ENCODE measurements at places on chromosomes 5 and 9.

DNA sequence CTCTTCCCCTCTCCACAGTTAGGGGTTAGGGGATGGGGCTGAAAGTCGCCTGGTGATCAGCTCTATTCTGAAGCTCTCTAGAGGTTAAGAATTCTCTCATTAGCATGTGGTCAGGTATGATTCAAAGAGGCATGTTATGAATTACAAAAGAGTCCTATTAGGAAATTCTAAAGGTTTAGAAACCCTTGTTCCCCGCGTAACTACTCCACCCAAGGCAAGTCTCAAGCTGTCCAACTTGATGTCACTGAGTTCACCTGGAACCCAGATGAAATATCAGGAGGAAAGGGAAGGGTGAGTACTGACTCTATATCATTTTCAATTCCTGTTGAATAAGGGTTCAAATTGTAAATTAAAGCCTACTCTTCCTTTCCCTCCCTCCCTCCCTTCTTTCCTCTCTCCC is 18.1 kb upstream of the RNF145 start:
- DNase-seq: no peak

GRCh38 chr5:139283252-139284166 is 10.0 kb upstream of the MATR3 start:
- DNase-seq: no peak

- DNase-seq: no peak
Observed at GRCh38 chr5:33701251-33701650, 190.5 kb downstream of the ADAMTS12 start.

DNA sequence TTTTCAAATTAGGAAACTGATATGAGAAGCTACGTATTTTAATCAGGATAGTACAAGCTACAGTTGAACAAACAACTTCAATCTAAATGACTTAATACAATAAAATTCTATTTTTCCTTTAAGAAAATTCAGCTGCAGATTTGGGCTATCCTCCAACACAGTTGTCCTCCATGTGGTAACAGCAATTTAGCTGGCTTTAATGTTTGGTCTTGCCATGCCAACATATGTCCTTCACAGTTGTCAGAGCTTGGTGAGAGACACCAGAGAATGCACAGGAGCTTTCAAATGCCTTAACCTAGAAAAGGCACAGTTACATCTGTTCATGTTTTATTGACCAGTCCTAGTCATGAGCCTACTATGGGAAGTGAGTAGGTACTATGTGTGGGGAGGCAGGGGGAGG is 10.8 kb downstream of the FAM174A start:
- no peak for DNase-seq

- no peak for DNase-seq
Observed at GRCh38 chr9:77224746-77225312, 47.5 kb downstream of the VPS13A start.

DNA sequence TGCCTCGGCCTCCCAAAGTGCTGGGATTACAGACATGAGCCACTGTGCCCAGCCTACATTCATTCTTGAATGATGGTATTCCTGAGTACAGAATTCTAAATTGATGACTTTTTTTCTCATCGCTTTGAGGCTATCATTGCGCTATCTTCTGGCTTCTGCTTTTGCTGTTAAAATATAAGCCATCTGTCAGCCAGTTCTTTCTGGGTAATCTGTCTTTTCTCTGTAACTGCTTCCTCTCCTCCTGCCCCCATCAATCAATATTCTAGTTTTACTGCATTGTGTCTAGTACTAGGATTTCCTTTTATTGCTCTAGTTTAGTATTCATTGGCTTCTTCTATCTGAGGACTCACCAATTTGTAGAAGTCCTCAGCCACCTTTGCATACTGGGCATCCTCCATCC is 89.0 kb downstream of the PLPP1 start:
- DNase-seq: no peak

- DNase-seq: no peak
Observed at GRCh38 chr9:91809581-91810285, 140.3 kb downstream of the ROR2 start.

DNA sequence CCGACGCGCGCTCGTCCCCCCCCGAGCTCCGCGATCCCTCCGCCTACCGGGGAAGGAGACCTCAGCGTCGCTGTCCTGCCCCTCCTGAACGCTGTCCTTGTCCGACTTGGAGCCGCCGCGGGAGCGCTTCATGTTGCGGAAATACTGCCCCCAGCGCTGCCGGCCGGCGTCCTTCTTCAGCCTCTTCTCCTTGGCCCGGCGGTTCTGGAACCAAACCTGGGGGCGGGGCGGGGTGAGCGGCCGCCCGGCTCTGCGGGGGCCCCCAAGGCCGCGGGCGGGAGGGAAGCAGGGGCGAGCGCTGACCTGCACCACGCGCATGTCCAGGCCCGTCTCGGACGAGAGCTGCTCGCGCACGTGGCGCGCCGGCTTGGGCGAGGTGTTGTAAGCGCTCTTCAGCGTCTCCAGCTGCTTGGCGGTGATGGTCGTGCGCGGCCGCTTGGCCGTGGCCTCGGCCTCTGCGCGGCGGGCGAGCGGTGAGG is 6.3 kb downstream of the LHX3 start:
- no peak for DNase-seq

GRCh38 chr9:114551750-114552685 is 35.6 kb upstream of the ATP6V1G1 start:
- DNase-seq: no peak

DNA sequence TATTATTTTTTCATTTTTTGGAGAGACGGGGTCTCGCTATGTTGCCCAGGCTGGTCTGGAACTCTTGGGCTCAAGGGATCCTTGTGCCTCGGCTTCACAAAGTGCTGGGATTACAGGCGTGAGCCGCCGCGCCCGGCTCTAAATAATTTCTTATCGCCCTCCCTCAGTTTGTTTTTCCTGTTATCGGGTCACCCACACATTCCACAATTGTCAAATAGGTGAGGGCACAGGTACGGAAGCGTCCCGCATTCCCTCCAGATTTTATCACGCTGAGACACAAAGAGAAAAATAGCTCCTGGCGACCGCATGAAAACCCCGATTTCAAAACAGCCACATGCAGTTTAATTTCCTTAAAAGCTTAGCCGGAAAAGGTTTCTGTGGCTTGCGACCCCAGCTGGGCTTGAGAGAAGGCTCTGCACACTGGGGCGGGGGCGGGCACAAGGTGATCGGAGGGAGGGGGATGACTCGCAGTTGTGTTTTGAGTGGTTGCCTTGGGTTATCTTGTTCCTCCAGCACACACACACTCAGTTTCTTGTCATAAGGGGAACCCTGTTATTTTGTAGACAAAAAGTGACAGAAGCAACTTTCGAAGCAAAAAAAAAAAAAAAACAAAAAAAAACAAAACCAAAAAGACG is 717 bp upstream of the IQGAP2 start:
- no peak for DNase-seq

DNA sequence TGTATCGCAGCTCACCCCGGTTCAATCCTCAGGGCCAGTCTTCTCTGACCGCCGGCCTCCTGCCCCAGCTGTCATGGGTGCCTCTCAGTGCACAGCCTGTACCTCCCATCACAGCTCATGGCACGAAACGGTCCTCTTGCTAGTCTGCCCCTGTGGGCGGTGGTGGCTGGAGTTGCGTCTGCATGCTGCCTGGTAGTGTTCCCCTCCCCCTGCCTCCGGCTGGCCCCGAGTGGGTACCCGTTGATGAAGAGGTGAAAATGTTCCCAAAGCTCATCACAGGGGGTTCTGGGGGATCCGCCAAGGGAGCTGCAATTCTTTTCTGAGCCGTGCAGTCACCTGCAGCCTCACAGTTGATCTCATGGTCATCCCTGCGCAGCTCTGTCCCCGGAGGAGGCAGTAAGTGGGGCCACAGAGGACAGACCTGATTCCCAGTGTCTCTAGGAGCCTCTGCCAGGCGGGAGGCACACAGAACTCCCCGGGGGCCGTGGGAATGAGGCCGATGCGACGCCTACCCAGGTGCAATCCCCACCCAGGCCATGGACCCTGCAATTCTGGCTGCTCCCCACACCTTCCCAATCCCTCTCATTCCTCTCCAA is 34.7 kb upstream of the FIBCD1 start:
- no peak for DNase-seq

- no peak for DNase-seq
Observed at GRCh38 chr9:110546411-110546871, 33.1 kb downstream of the SVEP1 start.

DNA sequence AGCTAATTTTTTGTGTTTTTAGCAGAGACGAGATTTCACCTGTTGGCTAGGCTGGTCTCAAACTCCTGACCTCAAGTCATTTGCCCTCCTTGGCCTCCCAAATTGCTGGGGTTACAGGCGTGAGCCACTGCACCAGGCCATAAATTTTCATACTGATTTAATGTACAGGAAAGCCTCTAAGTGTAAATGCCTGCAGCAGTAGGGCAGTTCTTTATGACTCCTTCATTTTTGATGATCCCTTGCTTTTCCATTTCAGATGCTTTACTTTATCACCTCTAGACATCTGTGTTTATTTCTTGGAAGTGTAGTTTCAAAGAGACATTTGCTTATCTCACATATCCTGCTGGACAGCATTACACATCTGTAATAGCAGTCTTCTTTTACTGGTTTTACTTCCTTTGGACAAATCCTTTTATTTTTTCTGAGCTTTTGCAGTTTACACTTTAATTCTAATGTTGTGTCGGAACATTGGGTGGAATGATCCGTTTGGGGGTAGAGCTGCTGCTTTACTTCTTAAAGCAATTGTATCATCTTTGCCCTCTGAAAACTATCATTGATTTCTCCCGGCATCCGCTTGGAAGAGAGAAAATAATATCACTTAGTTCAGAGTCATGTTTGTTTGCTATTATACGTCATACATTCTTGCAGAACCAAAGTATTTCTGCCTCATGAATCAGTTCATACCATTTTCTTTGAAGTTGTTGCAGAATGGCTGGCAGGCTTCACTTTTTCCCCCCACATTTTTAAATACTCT is 36.0 kb downstream of the SCGB3A1 start:
- no peak for DNase-seq

- no peak for DNase-seq
Observed at GRCh38 chr5:40483316-40483715, 196.4 kb upstream of the PTGER4 start.

DNA sequence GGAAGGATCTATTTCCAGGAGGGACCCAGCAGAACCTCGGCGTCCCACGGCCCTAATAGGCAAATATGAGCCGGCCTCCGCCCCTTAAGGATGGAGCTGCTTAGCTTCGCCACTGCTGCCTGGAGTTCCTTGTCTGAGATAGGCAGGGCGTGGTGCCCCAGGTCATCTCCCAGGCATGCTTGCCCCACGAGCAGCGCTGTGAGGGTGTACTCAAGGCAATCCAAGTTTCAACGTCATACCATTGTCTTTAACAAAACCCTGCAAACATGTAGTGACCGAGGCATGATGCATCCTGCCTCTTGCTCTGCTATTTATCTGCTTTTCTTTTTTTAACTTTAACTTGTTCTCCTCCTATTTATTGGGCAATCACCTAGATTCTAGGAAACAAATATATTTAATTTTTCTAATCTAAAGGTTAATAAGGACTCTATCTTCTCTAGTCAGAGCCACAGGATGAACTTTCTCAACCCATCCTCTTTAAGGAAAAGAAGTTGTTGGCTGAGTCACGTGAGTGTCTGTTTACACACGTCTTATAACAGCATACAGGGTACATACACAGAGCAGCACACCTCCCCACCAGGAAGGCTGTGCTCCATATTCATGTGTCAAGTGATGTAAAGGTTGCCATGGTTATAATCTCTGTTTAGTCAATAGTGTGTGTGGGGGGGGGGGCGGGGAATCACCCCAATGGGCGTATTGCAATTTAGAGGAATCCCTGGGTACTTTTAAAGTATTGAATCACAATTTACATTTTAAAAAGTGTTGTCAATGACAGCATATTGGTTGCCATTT is 27.3 kb upstream of the ZSWIM6 start:
- no peak for DNase-seq

- DNase-seq: no peak
Observed at GRCh38 chr5:15170173-15170572, 298.6 kb upstream of the ANKH start.

DNA sequence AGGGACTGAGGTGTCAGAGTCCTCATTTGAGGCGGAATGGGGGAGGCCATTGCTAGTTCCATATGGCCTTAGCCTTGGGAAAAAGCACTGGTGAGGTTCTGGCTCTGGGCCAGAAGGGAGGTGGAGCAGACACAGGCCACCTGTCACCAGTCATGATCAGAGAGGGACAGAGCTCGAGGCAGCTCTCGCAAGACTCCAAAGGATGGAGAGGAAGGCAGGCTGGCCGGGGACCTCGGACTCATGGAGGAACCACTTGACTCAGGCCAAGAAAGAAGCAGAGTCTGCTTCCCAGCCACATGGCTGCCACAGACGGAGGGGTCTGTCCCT is 29.2 kb upstream of the NSMF start:
- DNase-seq: no peak

- no peak for DNase-seq
Observed at GRCh38 chr9:136193891-136194279, 11.0 kb downstream of the LHX3 start.

DNA sequence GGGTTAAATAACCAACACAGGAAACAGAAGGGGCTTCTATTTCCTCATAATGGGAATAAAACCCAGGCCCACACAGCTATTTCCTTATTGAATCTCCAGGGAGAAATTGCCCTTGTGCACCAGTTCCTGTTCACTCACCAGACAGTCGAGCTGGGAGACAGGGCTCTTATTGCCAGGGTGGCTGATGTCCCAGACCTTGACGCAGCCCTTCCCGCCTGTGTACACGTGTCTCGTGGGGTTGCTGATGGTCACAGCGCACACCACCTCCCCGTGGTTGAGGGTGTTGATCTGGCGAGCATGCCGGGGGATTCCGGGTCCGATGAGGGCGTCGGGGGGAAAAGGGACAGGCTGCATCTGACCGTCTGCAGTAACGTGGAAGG is 96.5 kb downstream of the TLE1 start:
- no peak for DNase-seq

- DNase-seq: no peak
Observed at GRCh38 chr5:144464306-144464705, 293.6 kb downstream of the KCTD16 start.

DNA sequence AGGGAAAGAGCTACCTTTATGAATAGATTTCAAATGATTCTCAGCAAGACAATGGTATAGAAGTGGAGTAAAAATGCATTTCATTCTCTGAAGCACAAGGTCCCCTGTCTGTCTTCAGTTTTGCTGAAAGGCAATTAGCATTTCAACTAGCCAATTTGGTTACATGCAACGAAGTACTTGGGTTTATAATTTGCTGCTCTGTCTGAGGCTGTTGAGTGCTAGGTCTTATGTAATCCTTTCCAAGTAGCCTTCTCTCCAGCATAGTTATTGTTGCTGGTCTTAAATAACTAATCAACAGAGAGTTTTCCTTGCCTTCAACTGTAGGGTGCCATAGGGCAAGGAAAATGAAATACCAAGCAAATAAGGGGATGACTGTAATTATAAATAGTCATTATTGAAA is 4.5 kb downstream of the ADGRV1 start:
- no peak for DNase-seq

DNA sequence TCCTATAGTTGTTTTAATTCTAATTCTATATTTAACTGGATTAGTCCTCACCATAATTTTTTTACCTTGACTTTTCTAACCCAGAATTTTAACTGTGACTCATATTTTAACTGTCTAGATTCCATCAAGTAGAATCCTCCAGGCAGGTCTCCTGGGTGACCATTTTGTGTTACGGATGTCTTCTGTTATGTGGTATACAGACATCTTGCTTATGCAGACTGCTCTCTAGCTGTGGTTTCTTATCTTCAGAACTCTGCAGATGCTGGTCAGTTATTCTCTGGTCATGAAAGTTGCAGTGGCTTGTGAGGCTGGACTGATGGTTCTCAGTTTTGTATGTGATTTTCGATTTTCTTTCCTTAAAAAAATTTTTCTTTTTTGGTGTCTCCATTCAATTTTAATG is 139.4 kb downstream of the ATG10 start:
- no peak for DNase-seq
